CD4-positive, alpha-beta T cell treated with Interleukin-1 beta for 1 hour (primary cell): ENCODE measurements at places on chromosomes 2 and 18.

- no peak for DNase-seq
These were observed 35.8 kb downstream of the MTERF4 start for GRCh38 chr2:241066171-241066892.

DNA sequence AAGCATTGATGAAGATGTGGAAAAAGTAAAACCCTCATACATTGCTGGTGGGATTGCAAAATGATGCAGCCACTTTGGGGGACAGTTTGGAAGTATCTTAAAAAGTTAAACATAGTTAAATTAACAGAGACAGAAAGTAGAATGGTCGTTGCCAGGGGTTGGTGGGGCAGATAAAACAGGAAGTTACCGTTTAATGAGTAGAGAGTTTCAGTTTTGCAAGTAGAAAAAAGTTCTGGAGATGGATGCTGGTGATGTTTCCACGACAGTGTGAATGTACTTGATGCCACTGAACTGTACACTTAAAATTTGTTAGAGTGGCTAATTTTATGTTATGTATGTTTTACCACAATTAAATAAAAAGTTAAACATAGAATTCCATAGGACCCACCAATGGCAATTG, 44.5 kb upstream of the EGR4 start:
- DNase-seq, result no peak

GRCh38 chr2:46900381-46900780, 15.2 kb downstream of the MCFD2 start:
- DNase-seq, result no peak

DNA sequence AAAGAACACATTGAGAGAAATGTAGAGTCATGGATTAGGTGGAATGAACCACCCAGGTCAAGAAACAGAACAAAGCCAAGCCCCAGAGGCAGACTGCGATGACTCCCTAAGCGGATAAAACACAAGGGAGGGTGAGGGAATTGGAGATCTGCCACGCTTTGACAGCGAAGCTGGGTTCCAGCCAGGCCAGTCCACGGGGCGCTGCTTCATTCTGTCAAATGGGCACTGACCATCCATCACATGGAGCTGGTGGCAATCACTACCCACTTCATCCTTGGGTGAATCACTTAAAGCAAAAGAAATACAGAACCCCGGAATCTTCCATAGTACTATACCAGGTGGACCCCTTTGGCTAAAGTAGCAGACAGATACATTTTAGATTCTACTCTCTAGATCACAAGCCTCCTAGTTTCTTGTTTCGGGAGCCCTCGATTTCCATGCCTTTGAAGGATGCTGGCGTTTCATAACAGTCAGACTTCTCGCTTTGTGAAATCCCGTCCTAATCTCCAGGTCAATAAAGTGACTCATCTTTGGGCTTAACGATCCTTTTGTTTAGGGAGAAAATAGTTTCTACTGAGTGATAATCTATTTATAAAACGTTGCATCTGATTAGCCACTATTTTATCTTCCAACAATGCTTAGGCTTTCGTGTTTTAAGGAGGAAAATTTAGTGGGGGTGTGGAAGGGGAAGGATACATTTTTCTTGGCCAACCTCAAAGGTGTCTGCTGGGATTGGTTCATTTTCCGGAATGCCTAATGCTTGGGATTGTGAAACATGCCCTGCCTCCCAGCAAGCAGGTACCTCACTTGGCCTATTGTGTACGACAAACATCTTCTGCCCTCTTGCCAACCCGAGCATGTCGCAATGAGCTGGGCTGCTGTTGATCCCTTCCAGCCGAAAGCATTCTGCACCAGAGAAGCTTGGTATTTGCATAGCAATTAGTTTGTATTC, 44.1 kb upstream of the HDAC4 start:
- DNase-seq, result no peak

GRCh38 chr18:26547646-26548414, 523 bp downstream of the KCTD1 start:
- peak; percentile 47 for DNase-seq
